ENCODE measurements at places on chromosomes 2 and 18. TPM values are rescaled to one million over a fixed set of nuclear protein-coding genes. Genes with fewer than 3 reads are reported as not detected.

Gene LYPD6
- not detected for polyA plus RNA-seq

Gene SP140
- polyA plus RNA-seq = 34.0 TPM

DNA sequence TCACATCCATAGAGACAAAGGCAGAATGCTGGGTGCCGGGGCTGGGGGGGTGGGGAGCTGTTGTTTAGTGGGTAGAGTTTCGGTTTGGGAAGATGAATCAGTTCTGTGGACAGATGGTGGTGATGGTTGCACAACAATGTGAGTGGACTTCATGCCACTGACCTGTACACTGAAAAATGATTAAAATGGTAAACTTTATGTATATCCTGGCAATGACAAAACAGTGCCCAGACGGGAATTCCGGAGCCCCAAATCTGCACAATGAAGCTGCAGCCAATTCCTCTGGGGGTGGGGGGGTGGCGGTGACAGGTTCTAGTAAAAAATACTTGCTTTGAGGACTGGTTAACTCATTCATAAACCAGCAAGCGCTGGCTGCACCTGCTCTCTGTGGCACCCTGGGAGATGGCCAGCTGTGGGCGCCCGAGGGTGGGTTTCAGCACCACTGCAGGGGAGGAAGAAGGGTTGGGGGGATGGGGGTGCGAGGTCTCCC, 81.8 kb upstream of the HPCAL1 start:
- H3K4me3 ChIP-seq = no peak overlapping the region
- DNase-seq = no peak
- H3K4me1 ChIP-seq = no peaks in the 10 kb centered on the region
- H3K27me3 ChIP-seq = no peaks in the 10 kb centered on the region
- no peaks in the 10 kb centered on the region for H3K36me3 ChIP-seq
- no peak overlapping the region for H3K27ac ChIP-seq

GRCh38 chr2:1521191-1521877, 108.1 kb downstream of the TPO start:
- H3K4me3 ChIP-seq = no peak overlapping the region
- DNase-seq = no peak
- no peak overlapping the region for H3K27ac ChIP-seq

DNA sequence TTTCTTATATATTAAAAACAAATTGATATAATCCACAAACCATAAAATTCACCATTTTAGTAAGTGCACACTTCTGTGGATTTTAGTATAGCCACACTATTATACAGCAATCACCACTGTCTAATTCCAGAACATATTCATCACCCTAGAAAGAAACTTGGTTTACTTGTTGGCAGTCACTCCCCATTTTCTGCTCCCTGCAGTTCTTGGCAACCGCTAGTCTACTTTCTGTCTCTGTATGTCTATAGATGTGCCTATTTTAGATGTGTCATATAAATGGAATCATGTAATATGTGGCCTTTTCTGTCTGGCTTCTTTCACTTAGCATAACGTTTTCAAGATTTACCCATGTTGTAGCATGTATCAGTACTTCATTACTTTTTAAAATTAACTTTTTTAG, 5.7 kb downstream of the CKAP2L start:
- H3K4me1 ChIP-seq = peaks cover under 1% of the 10 kb centered on the region
- H3K36me3 ChIP-seq = no peaks in the 10 kb centered on the region
- DNase-seq = no peak
- no peak overlapping the region for H3K4me3 ChIP-seq
- H3K27me3 ChIP-seq = no peaks in the 10 kb centered on the region
